ENCODE measurements at places on chromosomes 5 and 9. TPM values are rescaled to one million over a fixed set of nuclear protein-coding genes. Genes with fewer than 3 reads are reported as not detected.
A peak's percentile ranks its signal among the peaks of the same experiment; 100 is the strongest.

QRFP gene
- not detected for total RNA-seq

MEIKIN gene
- not detected for total RNA-seq

DDX4 gene
- total RNA-seq: not detected

FAM221B gene
- not detected for total RNA-seq

OTULINL gene
- 12.9 TPM for total RNA-seq

RLN1 gene
- total RNA-seq: 0.41 TPM

AQP7 gene
- 51.8 TPM for total RNA-seq

PRR7 gene
- total RNA-seq: 0.59 TPM

LIX1 gene
- total RNA-seq: 0.16 TPM

ITGA2 gene
- total RNA-seq: 0.88 TPM

AJM1 gene
- total RNA-seq: 9.6 TPM

GDA gene
- total RNA-seq: 0.29 TPM

MYOT gene
- 117 TPM for total RNA-seq

OCLN gene
- 1.7 TPM for total RNA-seq

GNA14 gene
- total RNA-seq: 5.5 TPM

ALAD gene
- total RNA-seq: 32.8 TPM

- peak; percentile 55 for DNase-seq
Observed at GRCh38 chr5:123089914-123090660, 1.0 kb downstream of the PRDM6 start.

- no peak for DNase-seq
Observed at GRCh38 chr5:122517091-122517490, 205.1 kb downstream of the SNCAIP start.

- DNase-seq: no peak
Observed at GRCh38 chr5:14777187-14777586, 94.4 kb downstream of the ANKH start.

GRCh38 chr5:124054564-124054963, 542.6 kb downstream of the CSNK1G3 start:
- DNase-seq: no peak

DNA sequence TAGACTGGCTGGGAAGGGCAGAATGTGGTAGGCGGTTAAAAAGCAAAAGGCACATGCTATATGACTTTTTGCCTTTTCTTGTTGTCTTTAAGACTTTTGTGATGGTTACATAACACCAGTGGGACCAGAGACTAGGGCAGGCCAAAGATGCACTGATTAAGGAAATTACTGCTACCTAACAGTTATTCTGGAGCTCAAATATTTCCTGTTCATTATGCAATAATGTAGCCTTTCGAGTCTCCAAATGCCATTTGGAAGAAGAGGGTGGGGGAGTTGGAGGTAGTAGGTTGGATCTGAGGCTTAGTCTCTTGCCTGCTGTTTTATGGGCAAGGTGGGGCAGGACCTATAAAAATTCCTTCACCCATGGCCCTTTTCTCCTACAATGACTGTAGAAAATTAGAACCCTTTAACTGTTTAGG, 51.7 kb downstream of the SH3GL2 start:
- DNase-seq: no peak

DNA sequence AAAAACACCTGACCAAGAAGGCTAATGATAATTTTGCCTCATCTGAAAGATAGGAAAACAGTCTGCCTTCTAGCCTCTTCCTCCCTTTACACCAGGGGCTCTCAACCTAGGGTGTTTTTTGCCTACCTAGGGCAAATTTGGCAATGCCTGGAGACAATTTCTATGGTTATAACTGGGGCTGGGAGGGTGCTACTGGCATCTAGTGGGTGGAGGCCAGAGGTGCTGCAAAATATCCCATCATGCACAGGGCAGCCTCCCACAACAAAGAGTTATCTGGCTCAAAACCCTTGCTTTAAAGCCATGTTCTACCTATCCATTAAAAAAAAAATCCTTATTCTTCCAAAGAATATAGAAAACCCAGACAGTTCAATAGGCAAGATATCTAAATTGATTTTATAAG, 45.0 kb upstream of the NR3C1 start:
- DNase-seq: no peak

- DNase-seq: no peak
Observed at GRCh38 chr9:80177949-80178480, 606.2 kb downstream of the TLE4 start.

- DNase-seq: no peak
Observed at GRCh38 chr5:139664086-139664693, 16.0 kb downstream of the CXXC5 start.

- DNase-seq: no peak
Observed at GRCh38 chr5:125138266-125138665, 391.8 kb upstream of the ZNF608 start.

GRCh38 chr9:91923145-91923544, 26.9 kb downstream of the ROR2 start:
- DNase-seq: no peak

DNA sequence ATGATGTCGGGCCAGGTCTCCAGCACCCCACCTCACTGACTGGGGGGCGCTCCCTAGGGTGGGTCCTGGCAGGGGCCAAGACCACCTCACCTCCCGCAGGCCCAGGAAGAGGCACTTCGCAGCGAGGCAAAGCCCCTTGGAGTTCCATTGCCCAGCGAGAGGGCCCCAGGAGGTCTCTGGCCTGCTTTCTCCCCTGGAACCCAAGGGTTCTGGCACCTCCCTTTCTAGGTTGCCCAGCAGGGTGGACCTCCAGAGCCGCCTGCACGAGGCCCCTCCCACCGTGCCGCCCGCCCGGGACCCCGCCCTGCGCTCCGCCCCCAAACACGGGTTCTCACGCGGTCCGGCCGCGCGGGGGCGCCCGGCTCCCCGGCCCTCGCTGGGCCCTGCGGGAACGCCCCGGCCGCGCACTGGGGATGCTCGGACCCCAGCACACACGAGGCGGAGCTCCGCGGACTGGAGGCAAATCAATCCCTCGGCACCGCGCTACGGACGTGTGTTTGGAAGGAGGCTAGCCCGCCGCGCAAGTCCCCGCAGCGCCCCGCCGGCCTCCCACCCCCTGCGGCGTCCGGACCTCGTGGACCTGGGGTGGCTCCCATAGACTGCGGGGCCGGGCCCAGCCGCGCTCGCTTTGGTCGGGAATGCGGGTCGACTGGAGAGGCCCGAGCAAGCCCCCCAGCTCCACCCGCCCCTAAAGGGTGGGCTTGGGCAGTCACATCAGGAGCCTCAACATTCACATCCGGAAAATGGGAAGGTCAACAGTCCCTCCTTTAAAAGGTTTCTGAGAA, 99.5 kb upstream of the LMX1B start:
- peak; percentile 80 for DNase-seq

- no peak for DNase-seq
Observed at GRCh38 chr9:114248299-114248707, 74.6 kb upstream of the ORM1 start.

DNA sequence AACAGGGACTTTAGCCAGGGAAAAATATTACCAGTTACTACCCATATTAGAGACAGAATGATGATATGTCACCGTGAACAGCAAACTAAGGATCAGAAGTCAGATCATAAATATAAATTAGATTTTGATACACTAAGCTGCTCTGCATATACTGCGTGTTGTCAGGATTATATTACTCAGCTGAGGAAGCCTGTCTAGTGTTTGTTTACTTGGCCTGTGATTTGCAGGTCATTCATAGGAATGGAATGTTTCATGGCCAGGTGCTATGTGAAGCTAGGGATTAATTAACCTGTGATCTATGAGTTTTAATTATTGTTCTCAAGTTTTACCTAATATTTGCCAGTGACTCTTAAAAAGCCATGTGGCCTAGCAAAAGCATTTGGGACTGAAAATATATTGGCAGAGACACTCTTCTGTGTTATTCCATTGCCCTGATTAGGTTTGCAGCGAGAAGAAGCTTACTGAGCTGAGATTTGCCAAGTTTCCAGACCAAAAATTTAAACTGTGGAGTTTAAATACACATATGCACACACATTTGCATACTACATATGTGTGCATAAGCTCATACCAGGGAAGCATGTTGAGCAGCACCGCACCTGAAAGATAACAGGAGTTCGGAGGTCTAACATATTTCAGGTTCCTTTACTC, 496.3 kb upstream of the GRIA1 start:
- no peak for DNase-seq

GRCh38 chr5:147712019-147712418, 70.5 kb downstream of the JAKMIP2 start:
- no peak for DNase-seq

DNA sequence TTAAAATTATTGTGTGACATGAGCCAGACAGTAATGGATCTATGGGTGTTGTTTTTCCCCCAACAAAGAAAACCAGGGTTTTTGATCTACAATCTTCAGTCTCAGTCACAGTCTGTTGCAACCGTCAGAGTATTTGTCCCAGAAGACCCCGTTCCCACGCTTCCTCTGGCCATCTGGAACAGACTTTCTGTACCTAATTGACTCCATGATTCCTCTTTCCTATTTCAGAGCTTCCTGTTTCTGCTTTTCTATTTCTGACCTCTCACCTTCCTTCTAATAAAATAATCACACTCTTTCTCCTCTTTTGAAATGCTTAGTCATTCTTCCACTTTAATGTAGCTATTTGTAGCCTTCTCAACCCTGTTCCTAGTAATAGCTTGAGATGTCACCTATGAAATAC, 1044.8 kb downstream of the DTWD2 start:
- no peak for DNase-seq

DNA sequence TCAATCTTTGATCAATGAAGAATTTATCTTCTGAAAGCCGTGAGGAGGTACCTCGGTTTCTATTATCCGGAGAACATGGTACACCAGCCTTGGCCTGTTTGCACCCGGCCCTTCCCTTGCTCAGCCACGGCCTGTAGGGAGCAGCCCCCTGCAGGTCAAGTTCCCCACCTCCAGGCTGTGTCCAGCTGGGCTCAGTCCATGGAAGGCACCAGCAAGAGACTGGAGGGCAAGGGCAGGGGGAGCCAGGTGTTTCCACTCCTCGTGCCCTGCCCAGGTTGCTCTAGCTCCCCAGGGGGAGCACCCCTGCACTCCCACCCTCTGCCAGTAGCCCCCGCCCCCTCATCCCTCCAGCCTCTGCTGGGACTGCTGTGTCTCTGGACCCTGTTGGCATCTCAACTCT, 87.3 kb upstream of the ADAMTS2 start:
- DNase-seq: no peak

GRCh38 chr9:121312169-121312568, 44.2 kb downstream of the GSN start:
- DNase-seq: no peak

GRCh38 chr5:140977003-140977402, 10.7 kb downstream of the PCDHAC2 start:
- no peak for DNase-seq

DNA sequence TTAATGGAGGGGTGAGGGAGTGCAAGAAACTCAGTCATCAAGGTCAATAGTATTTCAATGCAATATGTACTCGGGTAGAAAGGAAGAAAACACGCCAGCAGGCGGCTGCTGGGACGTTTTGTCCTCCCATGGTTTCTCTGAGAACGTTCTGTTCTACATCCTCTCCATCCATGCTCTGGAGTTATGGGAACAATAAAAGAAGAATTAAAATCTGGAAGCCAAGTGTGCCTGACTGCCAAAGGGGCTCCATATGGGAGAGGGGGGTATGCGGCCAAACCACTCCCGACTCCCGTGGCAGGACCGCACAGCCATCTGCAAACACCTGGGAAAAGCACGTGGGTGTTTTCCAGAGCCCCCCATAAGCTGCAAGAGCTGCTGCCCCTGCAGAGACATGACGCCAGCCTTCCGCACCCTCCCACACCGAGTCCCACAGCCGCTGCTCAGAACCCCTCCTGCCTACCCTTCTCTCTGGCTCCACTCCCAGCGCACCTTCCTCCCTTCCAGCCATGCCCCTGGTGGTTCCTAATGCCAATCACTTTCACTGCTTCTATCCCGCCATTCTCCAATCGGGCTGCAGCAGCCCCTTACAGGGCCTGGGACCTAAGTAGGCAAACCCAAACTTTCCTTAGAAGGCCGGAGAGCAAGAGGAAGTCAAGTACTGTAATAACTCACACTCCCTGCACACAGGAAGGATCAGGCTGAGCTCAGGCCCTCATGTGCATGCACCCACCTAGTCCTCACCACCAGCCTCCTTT, 241.6 kb downstream of the SYK start:
- DNase-seq: no peak

GRCh38 chr5:55410845-55411244, 103.1 kb downstream of the MTREX start:
- DNase-seq: no peak

DNA sequence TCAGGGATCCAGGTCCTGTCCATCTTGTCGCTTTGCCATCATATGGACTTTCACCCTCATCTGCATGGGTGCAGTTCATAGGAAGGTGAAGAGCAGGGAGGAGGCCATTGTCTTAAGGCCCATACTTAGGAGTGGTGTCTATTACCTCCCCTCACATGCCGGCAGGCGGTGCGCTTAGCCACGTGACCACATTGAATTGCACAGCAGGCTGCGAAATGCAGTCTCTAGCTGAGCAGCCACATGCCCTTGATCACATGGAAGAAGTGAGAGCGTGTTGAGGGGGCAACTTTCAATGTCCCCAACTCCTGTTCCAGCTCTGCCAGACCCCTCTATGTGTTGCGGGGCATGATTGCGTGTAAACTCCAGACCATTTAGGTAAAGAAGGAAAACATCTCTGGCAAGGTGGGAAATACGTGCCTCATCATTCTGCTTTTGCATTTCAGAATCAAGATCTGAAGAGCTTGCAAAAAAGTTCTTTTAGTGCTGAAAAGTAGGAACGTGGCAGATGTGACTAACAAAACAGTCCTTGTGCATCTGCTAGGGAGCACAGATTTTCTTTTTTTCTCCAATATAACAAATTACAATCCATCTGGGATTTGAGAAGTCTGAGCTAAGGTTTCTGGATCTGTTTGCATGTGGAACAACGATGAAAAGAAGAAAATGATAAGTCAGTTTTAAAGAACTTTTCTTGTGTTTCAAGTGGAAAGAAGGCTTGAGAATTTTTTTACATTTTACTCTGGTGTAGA, 34.4 kb downstream of the ROPN1L start:
- no peak for DNase-seq

- DNase-seq: no peak
Observed at GRCh38 chr5:35672995-35673394, 55.3 kb downstream of the SPEF2 start.

- no peak for DNase-seq
Observed at GRCh38 chr9:82761027-82761426, 301.9 kb downstream of the RASEF start.

DNA sequence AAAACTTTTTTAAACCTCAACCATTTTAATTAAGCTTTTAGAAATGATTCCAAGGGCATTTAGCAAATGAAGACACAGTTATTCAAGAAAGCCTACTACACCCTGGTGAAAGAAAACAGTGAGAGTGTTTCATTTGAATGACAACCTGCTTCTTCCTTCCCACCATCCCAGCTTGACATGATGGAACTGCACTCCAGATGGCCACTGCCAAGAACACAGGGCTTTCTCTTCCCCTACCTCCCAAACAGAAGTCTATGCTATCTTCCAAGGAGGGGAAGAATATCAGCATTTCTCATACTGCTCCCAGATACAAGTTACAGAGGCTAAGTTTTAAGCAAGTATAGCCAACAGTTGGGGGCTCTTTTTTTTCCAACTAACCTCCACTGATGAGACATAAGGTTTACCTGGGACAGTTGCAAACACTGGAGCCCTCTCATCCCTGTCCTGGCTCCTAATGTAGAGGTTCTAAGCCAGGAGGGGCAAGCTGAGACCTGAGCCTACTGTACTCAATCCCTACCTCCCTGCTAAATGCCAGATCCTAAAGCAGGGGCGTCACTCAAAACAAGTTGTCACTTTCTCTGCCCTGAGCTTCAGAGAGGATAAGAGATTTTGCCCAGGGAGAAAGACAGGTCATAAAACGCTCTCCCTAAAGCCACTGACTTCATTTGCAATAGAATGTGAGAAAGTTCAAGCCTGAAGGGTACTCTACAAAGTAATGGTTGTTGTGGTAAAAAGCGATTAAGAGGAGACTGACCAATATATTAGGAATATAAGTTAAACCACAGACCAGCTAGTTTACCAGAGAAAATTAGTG, 88.5 kb upstream of the SLC27A6 start:
- DNase-seq: no peak

GRCh38 chr9:18451406-18451805, 22.5 kb upstream of the ADAMTSL1 start:
- DNase-seq: no peak
